ENCODE measurements at places on chromosomes 4 and X.

GRCh38 chr4:184448821-184449220 is 25.5 kb downstream of the IRF2 start:
- DNase-seq, result no peak

DNA sequence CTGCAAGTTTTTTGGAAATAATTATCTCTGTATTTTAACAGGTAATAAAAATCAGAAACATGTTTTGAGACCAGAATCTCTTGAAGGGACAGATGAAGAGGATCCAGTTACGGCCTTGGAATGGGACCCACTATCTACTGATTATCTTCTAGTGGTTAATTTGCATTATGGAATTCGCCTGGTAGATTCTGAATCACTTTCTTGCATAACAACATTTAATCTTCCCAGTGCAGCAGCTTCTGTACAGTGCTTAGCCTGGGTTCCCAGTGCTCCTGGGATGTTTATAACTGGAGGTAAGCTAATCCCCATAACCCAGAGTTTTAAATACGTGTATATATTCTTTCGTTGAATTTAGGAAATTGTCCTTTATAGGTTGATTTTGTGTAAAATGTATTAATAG is 59.4 kb downstream of the WDR17 start:
- no peak for DNase-seq

GRCh38 chrX:151695583-151696340 is 504 bp downstream of the PRRG3 start:
- no peak for DNase-seq

DNA sequence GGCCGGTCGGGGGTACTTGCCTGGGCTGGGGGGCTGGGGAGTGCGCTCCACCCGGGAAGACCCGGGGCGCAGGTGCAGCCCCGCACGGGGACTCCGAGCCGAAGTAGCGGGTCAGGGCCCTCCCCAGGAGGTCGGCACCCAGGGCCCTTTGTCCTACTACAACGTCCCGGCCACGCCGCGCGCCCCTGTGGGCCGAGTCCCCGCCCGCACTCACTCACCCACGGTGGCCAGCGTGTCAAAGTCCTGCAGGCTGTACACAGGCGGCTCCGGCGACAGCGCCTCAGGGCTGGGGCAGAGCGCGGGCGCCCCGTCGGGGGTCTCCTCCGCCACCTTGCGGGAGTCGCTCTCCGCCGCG is 602 bp downstream of the PRKX start:
- no peak for DNase-seq

DNA sequence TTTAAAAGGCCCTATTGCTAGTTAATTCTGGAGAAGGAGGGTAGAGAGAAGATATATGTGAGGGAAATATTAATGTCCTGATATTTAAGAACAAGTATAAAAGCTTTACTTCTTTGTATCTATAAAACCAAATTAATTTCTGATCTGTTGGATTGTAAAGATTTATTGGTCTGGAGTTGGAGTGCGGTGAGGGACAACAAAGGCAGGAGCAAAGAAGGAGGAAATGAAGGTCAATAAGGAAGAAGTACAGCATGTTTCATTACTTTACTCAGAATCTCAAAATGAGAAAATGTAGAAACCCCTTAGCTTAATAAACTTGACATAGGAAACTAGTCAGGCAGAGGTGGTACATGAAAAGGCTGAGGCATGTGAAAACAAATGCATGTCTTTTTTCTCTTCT is 192.9 kb downstream of the PALLD start:
- no peak for DNase-seq

- no peak for DNase-seq
Measured at GRCh38 chr4:39456946-39457763, 1.6 kb downstream of the RPL9 start.
